LHCN-M2 (cell line): ENCODE measurements at places on chromosomes 4 and X. TPM values are rescaled to one million over a fixed set of nuclear protein-coding genes. Genes with fewer than 3 reads are reported as not detected.

Gene STS
- 7.9 and 10.0 TPM in 2 replicates for total RNA-seq

Gene TLR10
- not detected in 2 replicates for total RNA-seq

Gene MFSD8
- total RNA-seq = 19.9 and 26.4 TPM in 2 replicates

Gene ALAS2
- not detected in 2 replicates for total RNA-seq

Gene VGLL1
- total RNA-seq = not detected in 2 replicates

Gene ITM2A
- total RNA-seq = not detected in 2 replicates

Gene GABRE
- 1.5 and 2.2 TPM in 2 replicates for total RNA-seq

Gene UGT2B10
- total RNA-seq = not detected in 2 replicates

Gene TECRL
- total RNA-seq = not detected in 2 replicates

Gene BTK
- total RNA-seq = not detected in 2 replicates

Gene KLHL13
- 0.13 TPM in 1 of 2 replicates, not detected in the other for total RNA-seq

Gene ATRX
- 43.3 and 48.9 TPM in 2 replicates for total RNA-seq

Gene FABP2
- total RNA-seq = not detected in 2 replicates

Gene TLR2
- 1.0 and 1.3 TPM in 2 replicates for total RNA-seq

Gene CYTL1
- total RNA-seq = not detected in 2 replicates

Gene FRG2
- total RNA-seq = not detected in 2 replicates

Gene GAB3
- total RNA-seq = 2.4 and 12.5 TPM in 2 replicates

Gene AMOT
- total RNA-seq = 0.23 and 0.51 TPM in 2 replicates

Gene CTAG2
- total RNA-seq = not detected in 2 replicates

Gene MMRN1
- total RNA-seq = not detected in 2 replicates

Gene ELK1
- total RNA-seq = 44.2 and 46.8 TPM in 2 replicates

Gene CXCR3
- not detected in 2 replicates for total RNA-seq

Gene ARHGEF6
- total RNA-seq = 21.7 and 30.2 TPM in 2 replicates

Gene RAB33A
- 0.71 TPM in 1 of 2 replicates, not detected in the other for total RNA-seq

Gene FAT1
- total RNA-seq = 269 and 277 TPM in 2 replicates

Gene EDA2R
- 27.2 and 27.8 TPM in 2 replicates for total RNA-seq

Gene ADAM29
- not detected in 2 replicates for total RNA-seq

Gene P2RY10
- total RNA-seq = not detected in 2 replicates

Gene NDP
- total RNA-seq = 1.1 and 1.8 TPM in 2 replicates

Gene SPANXD
- total RNA-seq = not detected in 2 replicates

Gene HPGD
- not detected in 2 replicates for total RNA-seq

Gene RIBC1
- total RNA-seq = 0.13 and 0.40 TPM in 2 replicates

Gene GEMIN8
- 11.9 and 15.7 TPM in 2 replicates for total RNA-seq

Gene GPR143
- total RNA-seq = 0.17 TPM in 1 of 2 replicates, not detected in the other

Gene COL4A5
- 20.7 and 23.3 TPM in 2 replicates for total RNA-seq

Gene CT45A2
- not detected in 2 replicates for total RNA-seq

Gene SUPT20HL2
- total RNA-seq = not detected in 2 replicates

Gene ARMCX1
- 52.3 and 73.5 TPM in 2 replicates for total RNA-seq

Gene PNMA6A
- not detected in 2 replicates for total RNA-seq

Gene TCEAL5
- total RNA-seq = not detected in 2 replicates

Gene XAGE3
- total RNA-seq = not detected in 2 replicates

Gene RAP2C
- total RNA-seq = 20.1 and 21.0 TPM in 2 replicates

Gene CXCL11
- total RNA-seq = 0.40 TPM in 1 of 2 replicates, not detected in the other

Gene BEX5
- total RNA-seq = not detected in 2 replicates

Gene GASK1B
- 54.4 and 60.4 TPM in 2 replicates for total RNA-seq

Gene VSIG1
- total RNA-seq = not detected in 2 replicates

Gene ANKRD50
- total RNA-seq = 13.0 and 16.3 TPM in 2 replicates

Gene ZNF718
- 7.3 and 8.9 TPM in 2 replicates for total RNA-seq

Gene FAM3A
- total RNA-seq = 46.5 and 47.4 TPM in 2 replicates

Gene PDZD4
- total RNA-seq = 1.2 and 1.7 TPM in 2 replicates

Gene UGT2B17
- total RNA-seq = not detected in 2 replicates

Gene RHOH
- total RNA-seq = 0.75 and 0.90 TPM in 2 replicates

Gene CLGN
- not detected in 2 replicates for total RNA-seq

Gene TMSB15A
- total RNA-seq = 14.5 and 20.8 TPM in 2 replicates

Gene CSAG2
- total RNA-seq = not detected in 2 replicates

Gene FGF13
- 1.8 and 3.4 TPM in 2 replicates for total RNA-seq

Gene USP46
- 18.3 and 19.2 TPM in 2 replicates for total RNA-seq

Gene MTMR8
- total RNA-seq = not detected in 2 replicates

Gene PPARGC1A
- 0.90 and 0.98 TPM in 2 replicates for total RNA-seq
